ENCODE measurements at places on chromosomes 3 and 15. TPM values are rescaled to one million over a fixed set of nuclear protein-coding genes. Genes with fewer than 3 reads are reported as not detected.

DNA sequence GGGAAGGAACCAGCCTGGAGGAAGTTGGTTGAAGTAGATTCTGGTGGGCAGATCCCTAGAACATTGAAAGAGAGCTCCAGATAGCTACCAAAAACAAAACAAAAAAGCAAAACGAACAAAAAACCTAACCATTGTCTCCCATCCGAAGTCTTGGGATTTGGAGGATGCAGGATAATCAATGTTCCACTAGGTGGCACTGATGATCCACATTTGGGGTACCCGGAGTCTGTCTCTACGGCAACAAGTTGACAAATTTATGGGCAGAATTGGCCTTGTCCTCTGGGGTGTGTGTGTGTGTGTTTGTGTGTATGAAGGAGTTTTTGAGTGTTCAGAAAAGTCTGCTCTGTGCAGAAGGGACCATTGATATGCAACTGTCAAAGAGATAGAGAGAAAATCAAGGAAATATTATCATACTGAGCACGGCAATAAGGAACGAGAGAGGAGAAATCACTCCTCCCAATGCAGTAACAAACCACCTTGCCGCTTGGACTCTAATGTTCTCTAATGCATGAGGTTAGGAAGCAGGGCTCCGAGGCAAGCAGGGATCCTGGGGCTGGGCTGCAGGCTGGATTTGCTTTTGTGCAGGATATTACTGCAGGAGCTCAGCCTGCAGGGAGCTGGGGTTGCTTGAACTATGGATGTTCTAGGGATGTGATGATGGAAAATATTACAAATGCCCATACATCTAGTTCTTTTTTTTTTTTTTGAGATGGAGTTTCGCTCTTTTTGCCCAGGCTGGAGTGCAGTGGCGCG lies 59.8 kb upstream of the KLHL25 start:
- H3K27ac ChIP-seq = no peak overlapping the region
- H3K36me3 ChIP-seq = no peaks in the 10 kb centered on the region
- H3K4me1 ChIP-seq = no peaks in the 10 kb centered on the region
- no peak for DNase-seq
- no peak overlapping the region for H3K4me3 ChIP-seq

DNA sequence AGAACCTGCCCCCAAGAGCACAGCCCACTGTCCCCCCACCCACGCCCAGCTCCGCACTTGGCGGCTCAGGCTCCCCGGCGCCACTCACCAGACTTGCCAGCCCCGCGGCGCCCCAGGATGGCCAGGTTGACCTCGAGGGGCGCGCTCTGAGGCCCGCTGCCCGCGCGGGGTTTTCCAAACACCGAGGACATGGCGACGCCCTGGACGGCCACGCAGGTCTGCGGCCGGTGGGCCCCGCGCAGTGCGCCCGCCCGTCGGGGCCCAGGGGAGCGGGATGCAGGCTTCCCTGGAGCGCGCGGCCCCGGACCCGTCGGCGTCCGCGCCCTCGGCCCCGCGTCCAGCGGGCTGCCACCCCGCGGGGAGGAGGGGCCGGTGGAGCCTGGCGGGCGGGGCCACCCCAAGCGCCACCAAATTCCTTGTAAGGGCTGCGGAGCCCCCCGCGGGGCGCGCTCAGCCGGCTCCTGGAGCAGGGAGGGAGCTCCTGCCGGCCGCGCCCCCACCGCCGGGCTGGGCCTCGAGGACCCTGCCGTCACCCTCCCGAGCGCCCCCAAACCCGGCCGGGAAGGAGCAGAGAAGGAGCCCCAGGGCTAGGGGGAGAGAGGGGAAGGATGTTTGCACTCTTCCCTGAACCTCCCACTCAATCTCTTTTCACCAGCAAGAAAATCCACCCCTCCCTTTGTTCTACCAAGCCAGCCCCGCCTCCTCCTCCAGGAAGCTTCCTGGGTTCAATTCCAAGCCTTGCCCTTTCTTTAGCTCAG lies at the start of gene RASL12:
RASL12 (minus strand) TSS at position 347 of the 758 bp plus-strand sequence; CDS start at position 191, 156 bp downstream.
- H3K27me3 ChIP-seq = no peaks in the 10 kb centered on the region
- H3K27ac ChIP-seq = peak within 1 kb of the TSS; percentile 96
- DNase-seq = no peak
- H3K4me3 ChIP-seq = peak within 1 kb of the TSS; percentile 47

DNA sequence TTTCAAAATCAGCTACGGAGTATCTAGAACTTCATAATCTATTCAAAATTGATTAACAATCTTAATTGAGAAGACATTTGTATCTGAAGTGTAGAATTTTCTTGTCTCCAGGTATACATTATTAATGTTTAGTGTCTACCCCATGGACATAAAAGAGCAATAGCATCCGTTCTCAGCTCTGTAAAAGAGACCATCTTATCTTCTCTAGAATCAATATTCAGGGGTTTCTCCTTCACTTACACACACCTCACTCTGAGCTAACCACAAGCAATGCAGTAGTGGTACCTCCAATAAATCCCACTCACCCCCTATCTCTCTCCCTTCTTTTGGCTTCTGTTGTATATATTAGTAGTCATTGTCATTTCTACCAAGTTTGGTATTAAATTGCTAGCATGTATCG lies 16.2 kb downstream of the MBNL1 start:
- no peaks in the 10 kb centered on the region for H3K27me3 ChIP-seq
- DNase-seq = no peak
- H3K4me3 ChIP-seq = no peak overlapping the region
- H3K27ac ChIP-seq = peak overlapping the region; percentile 16

DNA sequence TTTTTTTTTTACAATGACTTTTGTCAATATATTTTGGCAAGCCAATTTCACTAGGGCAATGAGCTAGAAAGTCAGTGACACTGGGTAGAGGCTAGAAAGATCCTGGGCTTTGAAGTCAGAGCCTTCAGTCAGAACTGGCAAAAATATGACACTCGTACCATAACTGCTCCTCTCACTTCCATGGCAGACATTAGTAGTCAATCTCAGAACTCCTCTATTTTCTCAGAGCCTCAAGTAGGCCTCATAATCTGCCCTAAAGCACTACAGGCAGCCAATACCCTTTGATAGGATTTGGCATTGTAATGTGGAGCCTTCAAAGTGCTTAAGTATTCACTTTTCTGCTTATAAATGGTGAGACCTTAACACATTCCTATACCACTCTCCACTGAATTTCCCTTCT lies 67.8 kb downstream of the ADAMTS9 start:
- no peaks in the 10 kb centered on the region for H3K27me3 ChIP-seq
- no peak for DNase-seq
- no peaks in the 10 kb centered on the region for H3K4me1 ChIP-seq
- no peaks in the 10 kb centered on the region for H3K36me3 ChIP-seq
- no peak overlapping the region for H3K27ac ChIP-seq

GRCh38 chr3:123750659-123751420 lies 133.3 kb downstream of the MYLK start:
- no peaks in the 10 kb centered on the region for H3K36me3 ChIP-seq
- H3K4me1 ChIP-seq = no peaks in the 10 kb centered on the region
- H3K27me3 ChIP-seq = no peaks in the 10 kb centered on the region
- no peak overlapping the region for H3K27ac ChIP-seq
- DNase-seq = no peak
- no peak overlapping the region for H3K4me3 ChIP-seq

GRCh38 chr3:21345382-21345976 lies 405.5 kb downstream of the ZNF385D start:
- no peaks in the 10 kb centered on the region for H3K27me3 ChIP-seq
- DNase-seq = no peak
- H3K4me1 ChIP-seq = no peaks in the 10 kb centered on the region
- no peaks in the 10 kb centered on the region for H3K36me3 ChIP-seq
- H3K4me3 ChIP-seq = no peak overlapping the region
- no peak overlapping the region for H3K27ac ChIP-seq

DNA sequence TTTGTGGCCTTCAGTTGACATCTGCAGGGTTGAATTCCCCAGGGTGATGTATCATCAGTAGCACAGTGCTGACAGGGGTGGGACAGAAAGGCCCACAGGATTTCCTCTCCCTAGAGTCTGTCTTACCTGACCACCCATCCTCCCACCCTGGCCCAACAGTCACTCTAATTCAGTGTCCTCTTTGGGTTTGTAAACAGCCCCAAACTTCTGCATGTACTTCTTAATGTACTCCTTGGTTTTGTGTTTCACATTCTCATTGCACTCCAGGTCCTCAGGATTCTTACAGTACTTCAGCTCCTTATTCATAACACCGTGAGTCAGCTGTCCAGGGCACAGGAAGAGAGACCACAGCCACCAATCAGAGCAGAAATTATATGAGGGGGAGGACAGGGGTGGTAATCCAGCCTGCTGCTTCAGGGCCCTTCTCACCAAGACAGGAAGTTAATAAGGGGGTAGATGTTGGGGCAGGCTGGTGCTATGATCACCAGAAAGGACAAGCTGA lies 37.5 kb downstream of the NBEAL2 start:
- DNase-seq = no peak
- peaks cover 11% of the 10 kb centered on the region for H3K36me3 ChIP-seq
- H3K4me3 ChIP-seq = no peak overlapping the region
- no peaks in the 10 kb centered on the region for H3K27me3 ChIP-seq
- H3K27ac ChIP-seq = no peak overlapping the region

GRCh38 chr3:124592658-124593441 lies 137.4 kb upstream of the UMPS start:
- H3K4me1 ChIP-seq = no peaks in the 10 kb centered on the region
- no peaks in the 10 kb centered on the region for H3K27me3 ChIP-seq
- no peaks in the 10 kb centered on the region for H3K36me3 ChIP-seq
- H3K4me3 ChIP-seq = no peak overlapping the region

- no peak for DNase-seq
- H3K4me1 ChIP-seq = no peaks in the 10 kb centered on the region
- no peaks in the 10 kb centered on the region for H3K36me3 ChIP-seq
- H3K27ac ChIP-seq = no peak overlapping the region
- no peak overlapping the region for H3K4me3 ChIP-seq
- H3K27me3 ChIP-seq = no peaks in the 10 kb centered on the region
Observed at GRCh38 chr3:188458756-188459155, 304.8 kb downstream of the LPP start.

DNA sequence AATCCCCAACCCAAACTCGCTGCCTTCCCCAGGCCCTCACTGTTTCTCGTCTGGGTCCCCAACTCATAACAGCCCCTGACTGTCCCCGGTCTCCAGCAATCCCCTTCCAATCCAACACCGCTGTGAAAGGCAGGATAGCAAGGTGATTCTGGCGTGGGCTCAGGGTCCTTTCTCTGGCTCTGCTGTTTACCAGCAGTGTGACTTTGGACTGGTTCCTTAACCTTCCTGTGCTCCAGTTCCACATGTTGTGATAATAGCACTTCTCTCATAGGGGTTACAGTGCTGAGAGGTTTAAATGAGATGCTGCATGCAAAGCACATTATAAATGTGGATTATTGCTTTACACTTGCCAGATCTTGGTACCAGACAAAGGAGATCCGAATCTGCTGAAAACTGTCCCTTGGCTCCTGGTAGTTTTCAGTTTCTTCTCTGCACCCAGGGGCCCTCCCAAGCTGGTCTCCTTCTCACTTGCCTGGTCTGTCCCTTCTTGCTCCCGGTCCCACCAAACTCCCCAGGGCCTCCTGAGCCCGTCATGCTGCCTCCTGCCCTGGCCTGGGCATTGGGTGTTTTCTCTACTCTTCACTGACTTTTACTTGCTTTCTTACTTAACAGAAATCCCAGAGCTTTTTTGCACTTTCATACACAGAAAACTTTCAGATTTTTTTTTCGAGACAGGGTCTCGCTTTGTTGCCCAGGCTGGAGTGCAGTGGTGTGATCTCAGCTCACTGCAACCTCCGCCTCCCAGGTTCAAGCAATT lies 26.8 kb upstream of the CYP11A1 start:
- H3K4me1 ChIP-seq = no peaks in the 10 kb centered on the region
- H3K36me3 ChIP-seq = no peaks in the 10 kb centered on the region
- no peak overlapping the region for H3K4me3 ChIP-seq
- H3K27ac ChIP-seq = no peak overlapping the region

DNA sequence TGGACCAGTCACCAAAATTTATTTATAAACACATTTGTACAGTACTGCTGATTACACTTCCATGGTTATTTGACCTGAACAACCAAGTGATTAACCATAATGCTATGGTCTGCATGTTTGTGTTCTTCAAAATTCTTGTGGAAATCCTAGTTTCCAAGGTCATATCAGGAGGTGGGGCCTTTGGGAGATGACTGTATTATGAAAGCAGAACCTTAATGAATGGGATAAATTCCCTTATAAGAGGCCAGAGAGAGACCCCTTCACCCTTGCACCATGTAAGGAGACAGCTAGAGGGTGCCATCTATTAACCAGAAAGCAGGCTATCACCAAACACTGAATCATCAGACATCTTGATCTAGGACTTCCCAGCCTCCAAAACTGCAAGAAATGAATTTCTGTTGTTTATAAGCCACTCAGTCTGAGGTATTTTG lies 1.9 kb downstream of the SCAPER start:
- no peak for DNase-seq
- H3K27ac ChIP-seq = no peak overlapping the region
- H3K36me3 ChIP-seq = no peaks in the 10 kb centered on the region
- no peaks in the 10 kb centered on the region for H3K27me3 ChIP-seq

DNA sequence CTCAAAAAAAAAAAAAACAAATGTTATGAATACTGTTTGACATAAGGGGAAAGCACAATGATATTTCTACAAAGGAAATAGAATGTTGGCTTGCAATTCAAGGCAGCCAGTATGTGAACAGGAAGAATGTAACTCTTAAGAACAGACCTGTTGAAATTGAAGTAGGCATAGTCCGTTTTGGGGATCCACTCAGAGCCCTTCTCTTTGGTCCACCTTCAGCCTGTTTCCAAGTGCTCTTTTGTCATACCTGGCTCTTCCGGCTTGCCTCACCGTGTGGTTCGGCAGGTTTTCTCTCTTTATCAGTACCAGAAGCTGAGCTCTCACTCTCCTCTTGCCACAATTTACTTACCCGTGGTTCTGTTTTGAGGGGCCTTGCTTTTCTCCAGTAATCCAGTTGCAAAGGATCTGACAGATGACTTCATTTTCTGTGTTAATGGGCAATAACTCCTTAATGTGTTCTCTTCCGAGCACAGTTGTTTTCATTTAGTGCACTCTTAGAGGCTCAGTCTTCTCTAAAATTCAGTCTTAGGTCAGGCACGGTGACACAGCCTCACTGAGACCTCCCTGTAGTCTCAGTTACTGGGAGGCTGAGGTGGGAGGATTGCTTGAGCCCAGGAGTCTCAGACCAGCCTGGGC lies 6.7 kb downstream of the ABHD17C start:
- peak overlapping the region; percentile 38 for H3K27ac ChIP-seq
- H3K4me3 ChIP-seq = no peak overlapping the region
- no peak for DNase-seq
- no peaks in the 10 kb centered on the region for H3K36me3 ChIP-seq

- no peaks in the 10 kb centered on the region for H3K27me3 ChIP-seq
- H3K4me3 ChIP-seq = no peak overlapping the region
- no peak overlapping the region for H3K27ac ChIP-seq
- no peaks in the 10 kb centered on the region for H3K4me1 ChIP-seq
- H3K36me3 ChIP-seq = no peaks in the 10 kb centered on the region
Observed at GRCh38 chr15:77066971-77067690, 3.8 kb downstream of the TSPAN3 start.

GRCh38 chr3:114460459-114460858 lies 166.6 kb downstream of the TIGIT start:
- H3K4me1 ChIP-seq = no peaks in the 10 kb centered on the region
- H3K27ac ChIP-seq = no peak overlapping the region
- no peak overlapping the region for H3K4me3 ChIP-seq
- no peaks in the 10 kb centered on the region for H3K27me3 ChIP-seq
- no peaks in the 10 kb centered on the region for H3K36me3 ChIP-seq
- no peak for DNase-seq

EPHB3 gene
- total RNA-seq = 0.32 TPM

XCR1 gene
- under 0.01 TPM for total RNA-seq

PDCD7 gene
- 24.4 TPM for total RNA-seq

ARGFX gene
- total RNA-seq = not detected

LPP gene
- 183 TPM for total RNA-seq

All from breast epithelium (tissue), 4 donors.